Heart left ventricle (tissue), 16 donors: ENCODE measurements at places on chromosomes 1 and 21.

DNA sequence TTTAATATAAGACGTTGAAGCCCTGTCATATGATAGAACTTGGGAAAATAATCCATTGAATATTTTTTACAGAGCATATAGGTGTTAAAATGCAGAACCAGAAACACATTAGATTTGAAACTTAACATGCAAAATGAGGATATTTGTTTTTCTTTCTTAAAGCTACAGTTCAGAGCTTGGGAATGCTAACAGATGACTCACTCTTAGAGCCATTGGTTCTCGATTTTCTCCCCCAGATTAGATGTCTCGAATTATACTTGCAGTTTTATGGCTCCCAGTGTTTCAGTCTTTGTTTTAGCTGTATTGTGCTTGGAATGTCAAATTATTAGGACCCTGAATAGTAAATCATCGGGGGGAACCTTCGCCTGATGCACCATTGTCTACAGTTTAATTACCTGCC is 575.7 kb upstream of the ZP4 start:
- no peak for DNase-seq

DNA sequence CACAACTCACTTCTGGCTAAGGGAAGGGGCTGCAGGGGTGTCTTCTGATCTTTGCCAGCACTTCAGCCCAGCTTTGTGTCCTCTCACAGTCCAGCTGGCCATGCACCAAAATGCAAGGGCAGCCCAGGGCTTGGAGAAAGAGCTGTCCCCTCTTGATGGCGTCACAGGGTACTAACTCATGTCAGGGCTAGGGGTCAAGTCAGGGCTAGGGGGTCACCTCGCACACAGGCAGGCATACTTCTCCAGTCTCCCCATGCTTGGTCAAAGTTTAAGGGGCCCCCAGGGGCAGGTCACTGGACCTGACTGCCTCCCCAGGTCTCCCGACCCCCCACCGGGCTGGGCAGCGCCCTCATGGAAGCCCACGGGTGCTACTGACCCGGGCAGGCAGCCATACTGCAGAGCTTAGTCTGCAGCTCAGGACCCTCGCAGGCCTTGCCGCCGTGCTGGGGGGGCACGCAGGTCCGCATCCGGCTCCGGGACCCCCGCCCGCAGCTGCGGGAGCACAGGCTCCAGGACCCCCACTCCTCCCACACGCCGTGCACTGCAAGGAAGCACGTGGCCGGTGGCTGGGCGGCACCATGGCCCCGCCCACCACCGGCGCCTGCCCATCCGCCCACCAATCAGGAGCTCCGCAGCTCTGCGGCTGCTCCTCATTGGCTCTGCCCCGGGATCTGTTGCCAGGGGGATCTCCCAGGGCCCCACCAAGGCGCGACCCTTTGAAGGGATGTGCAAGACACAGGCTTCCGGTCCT is 21.5 kb downstream of the ADGRB2 start:
- DNase-seq = no peak

- no peak for DNase-seq
Observed at GRCh38 chr21:16378525-16378924, 648.7 kb downstream of the USP25 start.

DNA sequence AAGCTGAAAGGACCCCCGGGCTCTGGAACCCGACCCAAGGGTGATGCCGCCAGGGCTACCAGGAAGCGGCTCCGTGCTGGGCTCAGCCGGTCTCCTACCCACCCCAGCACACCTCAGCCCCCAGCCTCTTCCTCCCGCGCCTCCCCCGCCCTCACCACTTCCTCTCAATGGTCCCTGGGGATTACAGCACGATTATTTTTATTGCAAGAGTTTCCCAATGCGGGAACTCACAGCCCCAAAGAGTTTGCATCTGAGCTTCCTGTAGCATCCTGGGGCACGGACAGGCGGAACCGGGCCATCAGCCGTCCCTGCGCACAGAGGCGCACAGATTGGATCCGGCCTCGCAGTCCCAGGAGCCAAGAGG is 8.7 kb upstream of the SLX9 start:
- DNase-seq = peak; percentile 80

GRCh38 chr1:218529646-218530300 is 184.6 kb downstream of the TGFB2 start:
- no peak for DNase-seq

- DNase-seq = no peak
Observed at GRCh38 chr21:41620541-41620940, 112.6 kb upstream of the TMPRSS2 start.

- no peak for DNase-seq
Observed at GRCh38 chr1:86416343-86416742, 7.6 kb upstream of the CLCA2 start.

GRCh38 chr1:185491604-185492003 is 174.6 kb upstream of the IVNS1ABP start:
- no peak for DNase-seq

GRCh38 chr1:69852151-69852550 is 284.4 kb downstream of the LRRC7 start:
- no peak for DNase-seq

DNA sequence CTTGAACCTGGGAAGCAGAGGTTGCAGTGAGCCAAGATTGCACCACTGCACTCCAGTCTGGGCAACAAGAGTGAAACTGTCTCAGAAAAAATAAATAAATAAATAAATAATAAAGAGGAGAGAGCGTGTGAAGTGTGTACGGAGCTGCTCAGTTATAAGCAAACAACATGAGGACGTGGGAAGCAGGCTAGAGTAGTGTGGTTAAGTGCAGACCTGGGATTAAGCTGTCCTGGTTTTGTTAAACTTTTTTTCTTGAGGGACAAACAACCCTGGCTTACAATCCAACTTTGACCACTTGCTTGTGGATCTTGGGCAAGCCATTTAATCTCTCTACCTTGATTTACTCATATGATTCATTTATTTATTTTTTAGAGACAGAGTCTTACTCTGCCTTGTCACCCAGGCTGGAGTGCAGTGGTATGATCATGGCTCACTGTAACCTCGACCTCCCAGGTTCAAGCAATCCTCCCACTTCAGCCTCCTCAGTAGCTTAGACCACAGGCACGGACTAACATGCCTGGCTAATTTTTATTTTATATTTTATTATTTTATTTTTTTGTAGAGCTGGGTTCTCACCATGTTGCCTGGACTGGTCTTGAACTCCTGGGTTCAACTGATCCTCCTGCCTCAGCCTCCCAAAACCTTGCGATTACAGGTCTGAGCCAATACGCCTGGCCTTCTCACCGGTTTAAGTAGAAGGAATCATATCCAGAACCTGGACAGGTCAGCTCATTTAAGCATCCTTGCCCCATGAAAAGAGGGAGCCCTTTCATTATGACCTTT is 52.7 kb downstream of the RPS6KA1 start:
- no peak for DNase-seq

- DNase-seq = peak; percentile 72
Observed at GRCh38 chr21:45309069-45309986, 21.6 kb upstream of the POFUT2 start.

DNA sequence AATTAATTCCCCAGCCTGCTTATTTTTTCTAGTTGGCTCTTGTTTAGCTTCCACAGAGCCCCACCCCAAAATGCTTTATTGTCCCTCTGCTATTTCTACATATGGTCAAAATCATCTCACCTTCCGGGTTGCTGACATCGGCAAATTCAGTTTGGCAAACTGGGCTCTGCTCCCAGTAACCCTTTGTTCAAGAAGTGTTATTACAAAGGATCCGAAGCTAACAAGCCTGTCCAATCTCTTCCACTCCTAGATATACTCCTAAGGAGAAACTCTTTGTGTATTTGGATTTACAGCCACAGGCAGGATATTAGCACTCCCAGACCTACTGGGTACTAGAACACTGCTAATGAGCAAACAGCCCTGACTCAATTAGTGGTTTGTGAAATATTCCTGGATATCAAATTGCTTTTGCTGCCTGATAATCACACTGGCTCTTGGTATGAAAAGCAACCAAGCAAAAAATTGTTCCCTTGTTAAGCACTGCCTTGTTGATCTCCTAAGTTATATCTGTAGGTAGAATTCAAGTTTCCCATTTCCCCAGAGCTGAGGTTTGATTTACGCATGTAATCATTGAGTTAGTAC is 4.0 kb downstream of the JUN start:
- DNase-seq = peak; percentile 22

- no peak for DNase-seq
Observed at GRCh38 chr1:109818988-109819764, 55.5 kb upstream of the EPS8L3 start.

GRCh38 chr1:65872301-65872700 is 79.6 kb downstream of the PDE4B start:
- no peak for DNase-seq

- no peak for DNase-seq
Observed at GRCh38 chr1:85420199-85420598, 44.8 kb downstream of the DDAH1 start.

GRCh38 chr1:41656825-41657500 is 172.5 kb upstream of the EDN2 start:
- no peak for DNase-seq

DNA sequence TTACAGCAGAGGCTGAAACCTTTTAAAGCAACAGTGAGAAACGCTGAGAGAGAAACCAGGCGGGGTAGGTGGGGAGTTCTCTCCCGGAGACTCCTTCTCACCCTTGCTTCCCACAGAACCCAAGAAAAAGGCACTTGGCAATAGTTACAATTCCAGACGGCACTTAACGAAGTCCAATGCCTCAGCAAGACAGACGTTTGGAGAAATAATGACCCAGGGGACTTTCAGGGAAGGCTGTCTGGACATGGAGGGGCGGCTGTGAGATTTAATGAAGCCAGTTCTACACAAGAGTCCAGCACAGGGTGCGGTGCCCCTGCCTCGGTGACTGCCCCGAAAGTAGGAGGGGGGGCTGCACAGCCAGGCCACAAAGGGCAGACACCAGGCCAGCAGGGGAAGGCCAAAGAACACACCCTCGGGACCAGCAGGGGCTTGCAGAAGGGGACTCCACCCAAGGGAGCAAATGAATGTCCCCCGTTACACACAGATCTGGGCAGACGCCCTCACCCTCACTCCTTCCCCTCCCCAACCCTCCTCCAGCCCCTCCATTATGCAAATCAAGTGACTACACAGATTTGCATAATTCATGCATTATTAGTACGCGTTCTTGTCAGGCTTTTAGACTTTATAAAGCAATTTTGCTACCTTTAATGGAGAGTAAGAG is 26.3 kb downstream of the KCNN3 start:
- peak; percentile 29 for DNase-seq

DNA sequence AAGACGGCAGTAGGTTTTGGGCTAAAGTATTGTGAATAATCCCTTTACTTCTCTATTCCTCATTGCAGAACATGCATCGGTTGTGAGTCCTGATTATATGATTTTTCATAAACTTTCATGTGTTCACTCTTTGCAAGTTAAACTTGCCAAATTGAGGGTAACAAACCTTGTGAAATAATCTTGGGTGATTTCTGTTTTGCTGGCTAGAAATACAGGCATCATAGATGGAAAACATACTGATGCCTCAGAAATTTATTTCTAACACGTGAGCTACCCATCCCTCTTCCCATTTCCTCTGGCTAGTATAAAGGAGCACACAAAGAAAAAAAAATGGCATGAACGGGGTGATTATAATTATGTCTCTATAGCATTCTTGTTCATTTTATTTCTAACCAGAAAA is 39.6 kb downstream of the RGS5 start:
- no peak for DNase-seq

DNA sequence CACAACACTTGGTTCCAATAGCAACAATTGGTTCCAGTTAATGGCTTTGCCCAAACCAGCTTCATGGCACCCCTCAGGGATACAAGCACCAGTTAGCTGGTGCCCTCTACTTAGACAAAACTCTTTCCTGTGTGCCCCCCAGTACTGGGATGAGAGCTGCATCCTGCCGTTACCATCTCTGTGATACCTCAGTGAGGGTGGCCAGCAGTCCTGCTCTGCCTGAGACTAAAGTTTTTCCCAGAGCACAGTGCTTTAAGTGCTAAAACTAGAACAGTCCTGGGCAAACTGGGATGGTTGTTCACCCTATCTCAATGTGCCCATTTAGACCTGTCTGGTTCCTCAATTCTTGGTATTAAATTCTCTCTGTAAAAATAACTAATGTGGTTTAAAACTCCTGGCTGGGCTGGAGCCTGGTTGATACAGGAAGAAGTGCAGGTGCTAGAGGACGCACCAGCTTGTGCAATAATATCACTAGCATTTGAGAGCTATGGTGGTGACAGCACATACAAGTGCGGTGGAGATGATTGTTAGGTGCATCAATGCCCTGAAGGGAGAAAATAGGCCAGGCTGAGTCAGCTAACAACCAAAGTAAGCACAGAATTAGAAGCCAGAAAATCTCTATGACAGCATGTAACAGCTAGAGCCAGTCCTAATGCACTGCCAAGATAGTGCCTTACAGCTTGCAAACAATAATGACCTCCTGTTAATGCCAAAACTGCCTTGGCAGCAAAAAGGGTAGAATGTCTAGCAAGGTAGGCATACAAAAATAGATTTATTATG is 179.8 kb upstream of the GALNT2 start:
- DNase-seq = peak; percentile 63

GRCh38 chr1:240404286-240404685 is 207.7 kb downstream of the GREM2 start:
- DNase-seq = no peak

- no peak for DNase-seq
Observed at GRCh38 chr1:116806671-116807070, 52.4 kb downstream of the CD2 start.

GRCh38 chr1:224617410-224618355 is 1.6 kb downstream of the CNIH3 start:
- no peak for DNase-seq

- DNase-seq = no peak
Observed at GRCh38 chr1:8701794-8702471, 115.5 kb downstream of the RERE start.

- DNase-seq = no peak
Observed at GRCh38 chr1:208010487-208011071, 99.7 kb upstream of the CD34 start.

- no peak for DNase-seq
Observed at GRCh38 chr21:37463083-37463801, 96.7 kb downstream of the DYRK1A start.

DNA sequence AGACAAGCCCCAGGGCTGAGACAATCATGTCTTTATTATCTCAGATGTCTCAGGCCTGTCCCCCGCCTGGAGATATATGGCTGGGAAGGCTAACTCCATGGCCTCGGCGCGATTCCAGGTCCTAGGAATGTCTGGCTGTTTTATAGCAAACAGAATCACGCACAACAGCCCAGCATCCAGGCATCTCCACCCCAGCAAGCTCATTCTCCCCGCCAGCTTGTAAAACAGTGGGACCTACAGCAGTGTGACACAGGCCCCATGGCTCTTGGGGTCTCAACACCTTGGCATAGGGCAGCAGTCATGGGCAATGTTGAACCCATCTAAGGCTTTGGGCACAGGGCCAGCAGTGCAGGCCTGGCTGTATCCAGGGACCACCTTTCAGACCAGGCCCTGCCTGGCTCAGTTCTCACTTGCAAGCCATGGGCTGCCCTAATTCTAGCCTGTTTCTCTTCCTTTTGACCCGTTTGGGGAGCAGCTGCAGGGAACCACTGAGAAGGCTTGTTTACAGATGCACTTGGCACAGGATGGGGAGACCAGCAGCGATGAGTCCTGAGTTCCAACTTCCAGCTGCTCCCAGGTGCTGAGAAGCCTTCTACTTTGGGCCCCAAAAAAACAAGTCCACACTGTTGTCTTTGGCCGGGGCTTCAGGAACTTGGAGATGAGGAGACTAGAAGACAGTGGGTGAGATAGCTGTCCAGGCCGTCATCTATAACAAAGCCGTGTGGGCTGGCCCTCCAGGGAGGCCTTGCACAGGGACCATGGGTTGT is 34.4 kb downstream of the WNT4 start:
- no peak for DNase-seq
